ENCODE measurements at places on chromosomes 4 and X.

- DNase-seq: no peak
Measured at GRCh38 chr4:1656132-1656531, 28.0 kb downstream of the FAM53A start.

GRCh38 chrX:45889471-45889870 lies 655.8 kb downstream of the ZNF674 start:
- DNase-seq: no peak

- no peak for DNase-seq
Measured at GRCh38 chrX:131279197-131279596, 9.9 kb downstream of the IGSF1 start.

GRCh38 chr4:180150818-180151217 lies 2092.4 kb upstream of the TENM3 start:
- no peak for DNase-seq

DNA sequence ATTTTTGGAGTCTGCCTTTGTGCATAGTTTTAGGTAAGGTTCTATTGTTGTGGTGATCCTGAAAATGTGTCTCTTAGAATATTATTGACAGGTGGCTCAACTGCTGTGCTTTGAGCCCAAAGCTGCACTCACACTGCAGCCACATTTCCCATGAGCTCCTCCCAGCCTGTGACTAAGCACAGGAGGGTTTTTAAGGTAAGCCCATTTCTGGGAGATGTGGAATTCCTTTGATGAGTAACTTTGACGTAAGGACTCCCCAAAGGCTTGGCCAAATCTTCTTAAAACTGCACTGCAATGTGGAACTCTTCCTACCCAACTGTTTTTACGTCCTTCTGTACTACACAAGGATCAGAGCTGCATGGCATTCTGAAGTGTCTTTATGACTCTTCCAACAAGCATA lies 20.0 kb upstream of the TMPRSS11A start:
- no peak for DNase-seq

DNA sequence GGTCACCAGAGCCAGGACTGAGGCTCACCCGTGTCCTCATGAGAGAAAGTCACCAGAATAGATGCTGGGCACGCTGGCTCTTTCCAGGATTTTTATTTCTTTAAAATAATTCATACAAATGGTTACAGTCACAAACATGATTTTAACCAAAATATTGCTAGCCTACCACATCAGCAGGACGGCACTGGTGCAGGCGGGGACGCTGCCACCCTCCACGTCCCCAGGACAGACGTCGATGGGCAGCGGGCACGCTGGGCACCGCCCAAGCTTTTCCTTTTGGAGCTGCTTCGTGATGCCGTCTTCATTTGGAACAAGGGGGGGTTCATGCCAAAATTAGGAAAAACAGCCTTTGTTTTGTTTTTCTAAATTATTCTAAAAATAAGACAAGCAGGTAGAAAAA lies 37.6 kb downstream of the CTBP1 start:
- no peak for DNase-seq

DNA sequence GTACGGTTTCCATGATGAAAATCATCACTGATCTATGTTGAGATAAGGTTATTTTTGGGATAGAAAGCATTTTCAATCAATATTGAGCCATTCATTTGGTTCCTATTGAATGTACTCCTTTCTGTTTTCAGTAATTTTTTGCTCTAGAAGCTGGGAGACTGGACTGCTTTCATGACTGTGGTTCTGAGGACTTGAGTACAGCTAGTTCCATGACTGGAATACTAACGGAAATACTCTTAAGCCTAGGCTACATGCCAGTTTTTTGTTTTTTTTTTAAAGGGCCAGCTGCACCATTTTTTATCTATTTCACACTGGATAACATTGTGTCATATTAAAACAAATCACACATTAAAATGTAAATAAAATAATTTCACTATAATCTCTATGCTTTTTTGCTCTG lies 16.7 kb downstream of the PRR32 start:
- DNase-seq: no peak

DNA sequence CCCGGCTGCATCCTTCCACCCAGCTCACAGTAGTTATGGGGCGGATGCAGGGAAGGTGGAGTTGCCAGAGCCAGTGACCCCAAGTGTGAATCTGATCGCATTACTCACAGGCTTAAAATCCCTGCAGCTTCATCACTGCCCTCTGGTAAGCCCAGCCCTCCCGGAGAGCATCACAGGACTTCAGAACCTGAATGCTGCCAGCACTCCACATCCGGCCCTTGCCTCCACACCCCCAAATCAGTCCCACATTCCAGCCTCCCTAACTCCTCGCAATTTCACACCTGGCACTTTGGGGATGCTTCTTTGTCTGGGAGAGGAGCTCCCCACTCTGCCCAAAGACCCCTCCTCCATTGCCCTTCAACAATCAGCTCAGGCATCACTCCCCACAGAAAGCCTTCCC lies 15.6 kb downstream of the RASL11B start:
- DNase-seq: no peak

DNA sequence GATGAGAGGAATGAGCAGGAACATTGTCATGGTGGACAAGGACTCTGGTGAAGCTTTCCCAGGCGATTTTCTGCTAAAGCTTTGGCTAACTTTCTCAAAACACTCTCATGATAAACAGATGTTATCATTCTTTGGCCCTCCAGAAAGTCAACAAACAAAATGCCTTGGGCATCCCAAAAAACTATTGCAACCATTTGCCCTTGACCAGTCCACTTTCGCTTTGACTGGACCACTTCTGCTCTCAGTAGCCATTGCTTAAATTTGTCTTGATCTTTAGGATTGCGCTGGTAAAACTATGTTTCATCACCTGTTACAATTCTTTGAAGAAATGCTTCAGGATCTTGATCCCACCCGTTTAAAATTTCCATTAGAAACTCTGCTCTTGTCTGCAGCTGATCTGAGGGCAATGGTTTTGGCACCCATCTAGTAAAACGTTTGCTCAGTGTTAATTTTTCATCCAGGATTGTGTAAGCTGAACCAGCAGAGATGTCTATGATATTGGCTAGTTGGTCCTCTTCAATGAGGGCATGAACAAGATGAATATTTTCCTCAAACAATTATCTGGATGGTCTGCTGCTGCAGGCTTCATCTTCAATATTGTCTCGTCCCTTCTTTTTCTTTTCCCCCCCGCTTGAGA lies 14.8 kb downstream of the TBC1D1 start:
- DNase-seq: no peak

DNA sequence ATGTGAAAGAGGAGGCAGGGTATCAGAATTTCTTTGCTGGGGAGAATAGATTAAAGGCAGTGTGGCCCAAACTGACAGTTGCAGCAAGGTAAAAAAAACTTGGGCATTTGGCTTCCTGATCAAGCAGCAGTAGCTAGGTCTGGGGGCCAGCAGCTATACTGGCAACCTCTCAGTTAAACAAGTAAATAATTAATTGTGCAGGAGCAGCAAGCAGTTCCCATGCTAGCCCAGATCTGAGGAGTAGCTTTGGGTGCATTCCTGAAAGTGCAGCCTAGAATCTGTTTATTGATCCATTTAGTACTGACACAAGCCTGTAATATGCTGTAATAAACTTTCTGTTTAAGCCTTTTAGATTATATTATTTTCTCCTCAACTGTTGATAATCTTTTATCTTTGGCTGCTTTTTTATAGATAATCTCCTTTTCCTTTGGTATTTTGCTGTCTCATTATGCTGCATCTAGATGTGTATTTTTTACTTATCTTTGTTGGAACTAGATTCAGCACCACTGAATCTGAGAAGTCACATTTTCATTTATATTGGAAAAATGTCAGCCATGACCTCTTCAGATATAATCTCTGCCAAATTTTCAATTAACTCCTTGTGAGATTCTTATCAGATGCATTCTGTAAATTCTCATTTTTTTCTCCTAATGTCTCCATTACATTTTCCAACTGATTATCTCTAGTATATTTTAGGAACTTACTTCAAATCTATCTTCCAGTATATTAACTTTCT lies 276.3 kb downstream of the STPG2 start:
- DNase-seq: no peak

DNA sequence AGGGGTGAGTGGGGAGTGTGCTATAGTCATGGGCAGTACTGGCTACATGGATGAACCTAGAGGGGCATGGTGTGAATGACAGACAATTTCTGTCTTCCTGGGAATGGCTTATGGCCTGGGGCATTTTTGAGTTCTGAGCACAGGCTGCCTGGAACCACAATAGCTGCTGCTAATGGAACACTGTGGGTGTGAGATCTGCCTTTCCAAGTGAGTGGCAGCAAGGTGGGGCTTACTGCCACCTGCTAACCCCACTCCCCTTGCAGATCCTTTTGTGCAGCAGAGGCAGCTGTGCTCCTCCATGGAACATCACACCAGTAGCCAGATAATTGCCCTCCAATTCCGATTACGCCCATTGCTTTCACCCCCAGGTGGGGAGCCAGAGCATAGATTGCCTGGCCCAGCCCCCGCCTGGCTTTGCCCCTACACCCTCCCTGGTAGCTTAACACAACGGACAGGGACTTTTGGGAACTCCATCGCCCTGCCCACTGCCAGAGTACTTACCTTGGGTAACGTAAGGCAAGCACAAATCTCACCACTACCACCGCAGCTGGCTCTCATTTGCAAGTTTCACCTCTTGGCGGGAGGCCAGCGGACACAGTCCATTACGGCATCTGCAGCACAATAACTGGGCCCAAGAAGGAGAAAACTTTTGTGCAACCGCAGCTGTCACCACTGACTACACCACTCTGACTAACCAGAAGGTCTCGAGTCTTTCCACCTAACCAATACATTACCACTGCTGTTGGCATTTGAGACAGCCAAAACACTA lies 421.2 kb upstream of the NWD2 start:
- DNase-seq: no peak

GRCh38 chrX:68686097-68686977 lies 38.9 kb downstream of the STARD8 start:
- DNase-seq: no peak

DNA sequence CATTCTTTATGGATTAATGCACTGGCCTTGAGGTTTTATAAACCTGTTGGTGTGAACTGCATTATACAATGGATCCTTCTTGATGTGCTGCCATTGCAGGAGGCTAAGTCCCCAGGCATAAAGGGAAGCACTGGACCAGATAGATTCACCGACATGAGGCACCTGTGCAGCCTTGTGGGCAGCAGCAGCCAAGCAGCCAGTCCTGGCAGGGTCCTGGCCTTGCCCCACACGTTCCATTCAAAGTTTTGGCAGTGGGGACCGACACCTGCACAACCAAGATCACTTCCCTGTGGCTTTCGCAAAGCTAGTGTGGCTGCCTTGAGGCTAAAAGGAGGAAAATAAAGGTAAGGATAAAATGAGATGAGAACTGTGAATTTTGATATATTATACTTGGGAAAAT lies 53.1 kb downstream of the TMEM156 start:
- DNase-seq: no peak

- no peak for DNase-seq
Measured at GRCh38 chr4:29970626-29971025, 749.5 kb upstream of the PCDH7 start.

- no peak for DNase-seq
Measured at GRCh38 chrX:70664726-70665125, 220.1 kb downstream of the DLG3 start.

DNA sequence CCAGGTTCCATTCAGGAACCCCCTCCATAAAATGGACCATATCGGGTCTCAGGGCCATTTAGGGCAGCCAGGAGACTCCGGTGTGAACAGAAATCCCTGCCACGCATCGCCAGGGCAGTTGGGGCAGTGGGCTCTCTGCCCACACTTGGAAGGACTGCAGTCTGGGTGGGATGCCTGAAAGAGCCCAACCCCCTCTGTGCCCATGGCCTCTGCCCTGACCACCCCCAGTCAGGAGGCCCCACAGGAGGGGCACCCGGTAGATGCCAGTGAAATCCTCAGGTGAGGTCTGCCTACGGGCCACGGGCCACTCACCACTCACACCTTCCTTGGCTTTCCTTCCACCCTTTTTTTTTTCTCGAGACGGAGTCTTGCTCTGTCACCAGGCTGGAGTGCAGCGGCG lies 4.8 kb downstream of the PRAF2 start:
- no peak for DNase-seq

DNA sequence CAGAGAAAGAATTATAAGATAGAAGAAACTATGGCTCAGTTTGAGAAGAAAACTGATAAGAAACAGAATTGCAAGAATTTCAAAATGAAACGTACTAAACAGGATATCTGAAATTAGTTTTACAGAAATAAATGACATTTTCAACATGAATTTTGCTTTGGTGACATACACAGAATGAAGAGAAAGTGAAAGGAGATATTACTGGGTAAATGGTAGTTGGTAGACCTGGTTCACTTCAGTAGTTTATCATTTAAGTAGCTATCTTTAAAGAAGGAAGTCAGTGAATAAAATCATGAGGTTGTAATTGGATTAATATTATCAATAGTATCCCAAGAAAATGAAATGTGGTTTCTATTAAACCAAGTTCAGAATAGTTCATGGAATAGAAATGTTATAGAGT lies 395.5 kb upstream of the SMIM31 start:
- no peak for DNase-seq

- no peak for DNase-seq
Measured at GRCh38 chr4:6273661-6273990, 4.0 kb downstream of the WFS1 start.

DNA sequence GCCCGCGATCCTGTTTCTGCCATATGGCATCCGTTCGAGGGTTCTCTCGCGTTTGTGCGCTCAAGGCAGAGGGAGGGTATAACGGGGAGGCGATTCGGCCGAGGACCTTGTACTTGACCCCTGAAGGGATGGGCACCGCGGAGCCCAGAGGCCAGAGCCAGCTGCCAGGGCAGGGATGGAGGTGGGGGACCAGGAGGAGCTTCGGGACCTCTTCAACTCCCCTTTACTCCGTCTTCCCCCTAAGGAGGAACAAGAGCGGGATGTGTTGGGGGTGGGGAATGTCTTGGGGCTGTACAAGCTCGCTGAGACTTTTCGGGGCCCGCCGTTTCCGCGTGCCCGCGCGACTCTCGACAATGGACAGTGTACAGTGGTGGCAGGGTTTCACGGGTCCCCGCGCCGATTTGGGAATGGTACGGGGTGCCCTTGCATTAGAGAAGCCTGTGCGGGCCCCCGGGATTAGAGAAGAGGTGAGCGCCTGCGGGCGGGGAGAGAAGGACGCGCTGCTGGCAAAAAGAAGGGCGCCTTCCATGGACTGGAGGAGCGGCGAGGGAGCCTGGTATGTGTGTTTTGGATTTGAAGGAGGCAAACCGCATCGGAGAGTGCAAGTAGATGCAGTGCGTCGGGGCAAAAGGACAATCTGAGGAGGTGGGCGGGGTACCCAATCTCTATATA lies 760 bp downstream of the UGT8 start:
- DNase-seq: no peak

- DNase-seq: no peak
Measured at GRCh38 chr4:82508806-82509428, 52.9 kb downstream of the TMEM150C start.

- DNase-seq: no peak
Measured at GRCh38 chr4:17284323-17285175, 227.3 kb downstream of the QDPR start.

- no peak for DNase-seq
Measured at GRCh38 chr4:26140150-26140898, 180.5 kb upstream of the RBPJ start.

- DNase-seq: no peak
Measured at GRCh38 chr4:8778291-8778690, 93.3 kb downstream of the HMX1 start.
